ENCODE measurements at places on chromosomes 2 and 18.

GRCh38 chr18:48796491-48797205, 154.1 kb downstream of the SMAD7 start:
- no peak for ATAC-seq

DNA sequence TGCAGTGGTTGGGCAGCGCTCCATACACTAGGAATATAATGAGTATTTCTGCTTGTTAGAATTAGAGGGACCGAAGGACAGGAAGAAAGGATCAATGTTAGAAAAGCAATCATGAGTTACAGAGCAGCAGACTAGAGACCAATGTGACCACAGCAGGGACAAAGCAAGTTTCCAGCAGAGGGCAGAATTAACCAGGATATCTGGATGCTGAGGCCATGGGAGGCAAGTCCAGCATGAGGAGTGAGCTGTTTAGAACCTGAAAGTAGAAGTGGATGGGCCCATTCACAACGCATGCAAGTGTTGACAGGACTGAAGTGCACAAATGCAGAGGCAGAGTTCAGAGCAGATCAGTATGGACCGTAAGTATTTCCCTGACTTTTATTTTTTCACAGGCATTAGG, 910.4 kb upstream of the GYPC start:
- no peak for ATAC-seq

- peak; percentile 69 for ATAC-seq
These were observed 131.5 kb upstream of the L3MBTL4 start for GRCh38 chr18:6546229-6546628.

- no peak for ATAC-seq
These were observed 9.4 kb downstream of the COLEC11 start for GRCh38 chr2:3604207-3604877.

GRCh38 chr2:201532686-201533304, 81.3 kb downstream of the STRADB start:
- ATAC-seq, result no peak

DNA sequence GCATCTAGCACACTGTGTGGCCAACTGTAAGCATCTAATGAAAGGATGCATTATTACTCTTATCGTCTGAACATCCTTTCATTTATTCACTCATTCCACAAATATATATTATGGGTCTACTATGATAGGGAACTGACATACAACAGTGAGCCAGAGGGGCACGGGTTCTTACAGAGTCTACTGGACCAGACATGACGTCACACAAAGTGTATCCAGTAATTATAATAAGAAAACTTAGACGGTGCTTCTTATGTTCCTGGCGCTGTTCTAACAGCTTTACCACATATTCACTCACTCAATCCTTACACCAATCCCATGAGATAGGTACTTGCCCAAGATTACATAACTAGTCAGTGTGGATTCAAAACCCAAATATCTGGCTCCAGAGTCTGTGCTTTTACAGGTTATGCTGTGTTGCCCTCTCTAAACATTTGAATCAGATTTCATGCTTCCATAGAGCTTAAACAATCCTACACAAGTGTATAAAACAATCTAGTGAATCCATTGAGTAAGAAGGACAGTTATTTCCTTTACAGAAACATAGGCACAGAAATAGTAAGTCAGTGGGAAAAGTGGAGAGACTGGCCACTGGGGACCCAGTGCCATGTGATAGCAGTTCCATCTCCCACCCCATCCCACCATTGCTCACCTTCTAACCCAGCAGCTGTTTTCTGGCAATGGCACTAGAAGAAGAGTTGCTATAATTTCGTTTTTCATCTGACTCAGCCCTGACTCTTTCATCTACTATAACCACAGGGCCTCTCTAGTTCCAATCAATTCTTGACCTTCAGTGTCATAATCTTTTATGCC, 24.2 kb upstream of the ARL5A start:
- ATAC-seq, result no peak

GRCh38 chr2:150907466-150907865, 354.2 kb downstream of the RBM43 start:
- no peak for ATAC-seq

GRCh38 chr2:157427922-157428303, 16.0 kb downstream of the CYTIP start:
- no peak for ATAC-seq

GRCh38 chr2:238784671-238785527, 63.0 kb upstream of the TWIST2 start:
- peak; percentile 59 for ATAC-seq

- ATAC-seq, result peak; percentile 87
These were observed 12.2 kb downstream of the ARPC2 start for GRCh38 chr2:218229239-218229638.

DNA sequence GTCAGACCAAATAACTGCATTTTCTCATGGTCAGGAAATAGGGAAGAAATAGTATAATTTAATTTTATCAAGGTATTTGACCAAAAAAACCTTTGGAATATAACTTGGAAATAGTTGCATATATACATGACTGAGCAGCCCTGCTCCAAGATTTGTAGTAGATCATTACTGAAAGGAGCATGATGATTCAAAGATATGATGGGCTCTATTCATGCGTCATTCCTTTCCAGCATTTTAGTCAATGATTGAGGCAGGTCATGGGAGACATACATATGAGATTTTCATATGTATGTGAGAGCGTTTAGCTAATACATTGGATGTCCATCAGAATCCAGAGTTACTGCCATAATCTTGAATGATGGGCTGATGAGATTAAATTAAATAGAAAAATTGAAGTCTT, 74.5 kb downstream of the CAB39 start:
- no peak for ATAC-seq

GRCh38 chr2:240957656-240958365, 40.6 kb upstream of the SNED1 start:
- ATAC-seq, result no peak

GRCh38 chr2:72041638-72042111, 106.0 kb downstream of the CYP26B1 start:
- peak; percentile 74 for ATAC-seq

GRCh38 chr2:179235463-179236108, 29.0 kb downstream of the SESTD1 start:
- ATAC-seq, result no peak

DNA sequence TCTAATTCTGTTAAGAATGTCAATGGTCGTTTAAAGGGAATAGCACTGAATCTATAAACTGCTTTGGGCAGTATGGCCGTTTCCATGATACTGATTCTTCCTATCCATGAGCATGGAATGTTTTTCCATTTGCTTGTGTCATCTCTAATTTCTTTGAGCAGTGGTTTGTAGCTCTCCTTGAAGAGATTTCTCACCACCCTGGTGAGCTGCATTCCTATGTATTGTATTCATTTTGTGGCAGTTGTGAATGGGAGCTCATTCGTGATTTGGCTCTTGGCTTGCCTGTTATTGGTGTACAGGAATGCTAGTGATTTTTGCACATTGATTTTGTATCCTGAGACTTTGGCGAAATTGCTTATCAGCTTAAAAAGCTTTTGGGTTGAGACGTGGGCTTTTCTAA, 38.3 kb upstream of the WDR75 start:
- ATAC-seq, result no peak

DNA sequence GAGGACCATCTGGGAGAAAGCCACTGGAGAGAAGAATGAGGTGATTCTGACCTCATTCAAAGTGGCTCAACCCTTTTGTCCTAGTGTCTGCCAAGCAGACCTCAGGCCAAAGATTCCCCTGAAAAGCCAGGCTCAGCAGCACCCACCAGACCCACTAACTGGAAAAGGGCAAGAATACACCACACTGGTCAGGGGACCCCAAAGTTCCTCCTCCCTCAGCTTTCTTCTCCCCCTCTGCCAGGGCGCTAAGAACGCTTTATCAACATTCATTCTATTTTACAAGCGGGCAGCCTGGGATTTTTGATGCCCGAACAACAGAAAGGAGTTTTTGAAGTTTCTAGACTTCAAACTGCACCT, 7.3 kb downstream of the PAX3 start:
- no peak for ATAC-seq

- no peak for ATAC-seq
These were observed 28.7 kb downstream of the NIFK start for GRCh38 chr2:121707920-121708361.

- ATAC-seq, result no peak
These were observed 53.3 kb upstream of the COL5A2 start for GRCh38 chr2:189232759-189233406.

DNA sequence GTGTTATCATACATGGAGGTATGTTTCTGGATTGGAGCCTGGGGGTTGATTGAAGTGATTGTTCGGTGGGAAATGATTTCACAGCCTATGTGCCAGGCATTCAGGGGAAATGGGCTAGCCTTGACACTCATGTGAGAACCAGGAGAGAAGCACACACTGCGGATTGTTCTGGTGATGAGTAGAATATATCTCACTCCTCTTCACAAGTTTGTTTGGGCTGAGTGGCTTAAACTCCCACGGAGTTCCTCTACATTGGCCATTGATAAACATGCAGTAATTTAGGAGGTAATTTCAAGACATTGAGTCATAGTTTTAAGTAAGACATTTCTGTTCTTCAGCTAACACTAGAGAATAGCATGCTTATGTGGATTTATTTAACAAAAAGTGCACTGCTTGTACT, 498.9 kb upstream of the NETO1 start:
- ATAC-seq, result no peak

GRCh38 chr2:174945601-174946260, 59.5 kb downstream of the CHN1 start:
- no peak for ATAC-seq

DNA sequence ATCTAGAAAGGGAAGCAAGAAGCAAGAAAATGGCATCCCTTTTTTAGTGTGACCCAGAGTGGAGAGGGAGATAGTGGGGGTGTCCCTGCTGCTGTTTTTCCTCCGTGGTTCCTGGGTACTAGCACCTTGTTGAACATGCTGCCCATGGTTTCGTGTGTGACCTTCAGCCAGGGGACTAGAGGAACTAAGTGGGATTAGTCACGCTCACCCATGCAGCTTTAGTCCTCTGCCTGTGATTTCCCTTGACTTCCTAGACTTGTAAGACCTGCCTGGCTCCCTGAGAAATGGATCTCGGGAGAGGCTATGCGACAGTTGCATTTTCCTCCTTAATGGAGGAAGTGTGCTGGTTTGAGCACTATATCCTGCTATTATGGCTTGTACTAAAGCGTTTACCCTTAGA, 471.4 kb downstream of the DCDC2C start:
- no peak for ATAC-seq

- no peak for ATAC-seq
These were observed 1045.7 kb upstream of the CELF4 start for GRCh38 chr18:38611036-38611964.

DNA sequence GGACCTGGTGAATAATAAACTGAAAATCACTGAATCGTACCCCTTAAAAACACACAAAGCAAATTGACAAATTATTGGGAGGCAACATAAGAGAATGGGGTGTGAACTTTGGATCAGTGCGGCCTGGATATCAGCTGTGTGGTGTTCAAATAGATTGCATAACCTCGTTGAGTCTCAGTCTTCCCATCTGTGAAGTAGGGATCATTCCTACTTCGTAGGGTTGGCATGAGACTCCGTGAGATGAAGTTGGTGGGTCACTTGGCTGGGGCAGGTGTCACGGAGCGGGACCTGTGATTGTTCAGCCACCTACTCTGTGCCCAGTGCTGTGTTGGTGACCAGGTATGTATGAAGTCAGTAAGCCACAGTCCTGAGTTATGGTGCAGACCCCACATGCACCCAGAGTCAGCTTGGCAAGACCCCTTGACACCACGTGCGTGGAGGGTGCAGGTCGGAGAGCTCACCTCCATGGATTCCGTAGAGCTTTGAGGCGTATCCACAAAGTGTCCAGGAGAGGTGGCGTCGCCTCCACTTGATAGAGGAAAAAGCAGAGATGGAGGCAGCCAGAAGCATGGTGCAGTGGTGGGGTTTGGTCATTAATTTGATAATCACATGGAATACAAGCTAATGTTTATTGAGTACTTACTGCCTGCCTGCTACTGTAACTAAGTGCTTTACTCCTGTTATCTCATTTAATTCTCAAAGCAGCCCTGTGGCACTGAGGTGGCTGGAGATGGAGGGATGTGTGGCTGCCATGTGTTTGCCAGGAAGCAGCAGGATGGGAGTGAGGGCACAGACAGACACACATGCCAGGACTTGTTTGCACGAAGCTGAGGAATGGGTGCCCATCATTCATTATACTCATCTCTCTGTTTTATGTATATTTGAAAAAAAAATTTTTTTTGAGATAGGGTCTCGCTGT, 35.8 kb downstream of the HPCAL1 start:
- no peak for ATAC-seq

DNA sequence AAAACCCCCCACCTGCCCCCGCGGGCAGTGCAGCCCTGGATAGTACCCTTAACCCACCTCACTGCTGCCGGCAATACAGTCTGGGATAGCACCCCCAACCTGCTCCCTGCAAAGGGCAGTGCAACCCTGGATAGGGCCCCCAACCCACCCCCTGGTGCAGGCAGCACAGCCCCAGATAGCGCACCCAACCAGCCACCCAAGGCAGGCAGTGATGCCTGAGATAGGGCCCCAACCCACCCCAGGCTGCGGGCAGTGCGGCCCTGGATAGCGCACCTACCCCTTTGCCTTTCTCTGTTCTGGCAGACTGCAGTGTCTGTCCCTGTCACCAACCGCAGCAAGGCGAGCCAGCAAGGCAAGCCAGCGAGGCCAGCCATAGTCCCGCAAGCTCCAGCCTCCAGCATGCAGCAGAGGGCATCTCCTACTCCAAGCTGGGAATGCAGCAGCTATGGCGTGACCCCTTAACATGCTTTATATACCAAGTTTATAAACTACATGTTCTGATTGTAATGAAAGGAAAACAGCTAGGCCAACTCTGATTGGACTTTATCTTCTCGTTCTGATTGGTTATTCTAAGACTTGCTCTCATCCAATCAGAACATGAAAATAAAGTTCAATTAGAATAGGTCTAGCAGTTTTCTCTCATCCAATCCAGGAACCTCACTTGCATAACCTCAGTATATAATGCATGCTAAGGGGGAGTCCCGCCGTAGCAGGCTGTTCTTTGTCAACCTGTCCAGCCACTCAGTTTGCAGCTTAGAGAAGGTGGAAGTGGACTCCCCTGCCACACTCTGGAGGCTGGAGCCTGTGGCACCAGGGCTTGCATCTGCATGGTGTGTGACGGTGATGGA, 34.1 kb upstream of the ANKRD62 start:
- ATAC-seq, result peak; percentile 24

DNA sequence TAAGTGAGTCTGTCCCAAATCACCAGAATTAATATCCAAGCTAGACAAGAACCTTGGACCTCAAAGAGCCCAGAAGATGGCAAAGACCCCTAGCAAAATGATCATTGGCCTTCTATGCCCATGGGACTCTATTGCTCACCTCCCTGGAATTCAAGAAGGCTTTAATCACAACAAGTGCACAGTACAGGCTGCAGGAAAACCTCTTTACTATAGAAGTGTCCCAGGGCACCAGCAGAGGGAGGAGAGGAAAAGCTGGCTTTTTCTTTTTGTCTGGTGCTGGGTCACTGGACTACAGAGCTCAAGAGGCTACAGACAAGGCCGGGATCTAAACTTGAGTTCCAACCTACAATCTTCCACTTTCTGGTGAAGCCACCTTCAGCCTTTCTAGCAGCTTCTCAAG, 88.3 kb upstream of the PPP1CB start:
- peak; percentile 13 for ATAC-seq

GRCh38 chr2:186544255-186544675, 45.6 kb upstream of the ITGAV start:
- peak; percentile 42 for ATAC-seq

Measured in esophagus mucosa (tissue), 1 donor.